ENCODE measurements at places on chromosomes 1 and 21.

- DNase-seq = no peak
Observed at GRCh38 chr1:12464045-12464461, 154.0 kb downstream of the DHRS3 start.

- no peak for DNase-seq
Observed at GRCh38 chr21:45893740-45894449, 87.7 kb upstream of the COL6A1 start.

DNA sequence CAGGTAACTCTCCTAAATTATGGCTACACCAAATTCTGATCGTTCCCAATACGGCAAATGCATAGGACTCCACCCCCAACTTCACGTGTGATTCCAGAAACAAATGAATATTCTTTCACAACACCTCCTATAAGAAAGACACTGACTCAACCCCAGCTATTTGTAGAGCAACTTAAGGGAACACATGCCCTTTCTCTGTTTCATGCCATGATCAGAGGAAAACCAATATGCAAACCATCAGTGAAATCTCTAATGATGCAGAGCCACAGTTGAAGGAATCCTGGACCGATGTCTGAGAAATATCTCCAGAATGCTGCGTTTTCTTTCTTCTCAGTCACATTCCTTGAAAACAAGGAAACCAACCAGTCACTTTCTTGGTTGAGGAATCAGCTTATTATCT is 164.2 kb upstream of the PTBP2 start:
- no peak for DNase-seq

- no peak for DNase-seq
Observed at GRCh38 chr1:31583082-31583994, 7.0 kb downstream of the TINAGL1 start.

DNA sequence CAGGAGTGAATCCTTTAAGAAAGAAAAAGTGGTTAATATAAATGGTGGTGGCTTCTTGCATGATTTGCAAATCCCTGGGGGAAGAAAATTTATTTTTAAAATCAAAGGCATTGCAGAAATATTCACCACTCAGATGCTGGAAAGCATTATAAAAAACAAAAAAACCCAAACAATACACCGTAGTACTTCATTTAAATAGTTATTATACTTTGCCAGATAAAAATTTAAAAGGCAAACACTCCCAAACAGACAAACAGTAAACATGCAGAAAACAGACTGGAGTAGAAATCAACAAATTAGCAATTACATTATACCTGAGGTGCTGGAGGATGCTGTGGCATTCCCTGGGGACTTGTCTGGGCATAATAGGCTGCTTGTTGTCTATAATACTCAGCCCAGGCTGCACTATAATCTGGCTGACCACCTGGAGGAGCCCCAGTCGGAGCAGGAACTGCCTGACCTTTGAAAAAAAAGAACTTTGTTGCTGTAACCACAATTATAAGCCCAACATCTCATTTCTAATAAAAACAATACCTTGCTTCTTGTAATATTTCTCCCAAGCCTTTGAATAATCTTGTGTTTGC is 29.9 kb downstream of the FUBP1 start:
- peak; percentile 26 for DNase-seq

DNA sequence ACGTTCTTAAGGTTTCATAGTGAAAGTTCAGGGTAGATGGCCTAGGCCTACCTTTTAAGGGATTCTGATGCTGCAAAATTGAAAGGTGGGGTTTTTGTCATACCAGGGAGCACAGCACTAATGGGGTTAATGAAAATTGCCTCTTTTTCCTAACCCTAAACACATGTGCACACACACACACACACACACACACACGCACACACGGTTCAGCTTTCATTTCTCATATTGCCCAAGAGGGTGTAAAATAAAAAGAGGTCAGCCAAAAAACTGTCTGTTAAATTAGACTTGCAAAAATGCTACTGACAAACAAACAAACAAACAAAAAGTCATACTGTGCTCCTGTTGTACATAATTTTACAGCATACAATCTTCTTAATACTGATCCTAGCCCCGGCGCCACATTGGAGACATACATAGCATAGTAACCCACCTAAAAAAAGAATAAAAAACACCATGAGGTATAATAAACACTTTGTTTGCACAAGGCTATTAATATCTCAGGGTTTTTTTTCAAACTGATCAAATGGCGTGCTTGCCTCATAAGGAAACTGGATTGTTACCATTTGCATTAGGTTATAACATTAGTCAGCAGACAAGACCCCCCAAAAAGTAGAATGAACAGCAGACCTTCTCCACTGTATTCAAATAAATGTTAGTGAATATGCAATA is 69.1 kb downstream of the TGFB2 start:
- no peak for DNase-seq

GRCh38 chr1:245952383-245953026 is 554.6 kb downstream of the SMYD3 start:
- no peak for DNase-seq

Data from fibroblast of villous mesenchyme (primary cell).